ENCODE measurements at places on chromosomes 2 and 18. TPM values are rescaled to one million over a fixed set of nuclear protein-coding genes. Genes with fewer than 3 reads are reported as not detected.

- no peak for DNase-seq
These were observed 659.3 kb upstream of the FANCL start for GRCh38 chr2:58900246-58901027.

Gene CMPK2
- total RNA-seq: 6.6 TPM

DNA sequence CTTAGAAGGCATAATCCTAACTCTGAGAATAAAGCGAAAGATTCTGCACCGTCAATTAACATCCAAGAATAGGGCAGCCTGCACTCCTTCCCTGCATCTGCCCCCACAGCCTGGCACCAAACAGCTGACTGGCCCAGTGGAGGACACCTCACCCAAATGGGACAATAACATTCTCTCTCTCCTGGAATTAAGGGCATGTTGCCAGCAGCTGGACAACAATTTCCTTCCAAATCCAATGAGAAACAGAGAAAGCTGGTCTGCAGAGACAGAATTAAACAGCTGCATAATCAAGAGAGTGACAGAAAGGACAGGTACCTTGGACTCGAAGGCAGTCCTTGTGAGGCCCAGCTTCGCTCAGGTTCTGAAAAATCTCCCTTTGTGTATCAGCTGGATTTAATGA, 15.0 kb downstream of the COX7A2L start:
- DNase-seq: no peak

- no peak for DNase-seq
These were observed 103.8 kb upstream of the SMIM21 start for GRCh38 chr18:75531212-75531850.

- no peak for DNase-seq
These were observed 94.4 kb upstream of the MEIS1 start for GRCh38 chr2:66340521-66340920.

GRCh38 chr2:63053889-63054602, 3.4 kb downstream of the OTX1 start:
- no peak for DNase-seq

Gene SLC5A7
- not detected for total RNA-seq

- DNase-seq: no peak
These were observed 251.7 kb upstream of the PXDN start for GRCh38 chr2:1995987-1996386.

DNA sequence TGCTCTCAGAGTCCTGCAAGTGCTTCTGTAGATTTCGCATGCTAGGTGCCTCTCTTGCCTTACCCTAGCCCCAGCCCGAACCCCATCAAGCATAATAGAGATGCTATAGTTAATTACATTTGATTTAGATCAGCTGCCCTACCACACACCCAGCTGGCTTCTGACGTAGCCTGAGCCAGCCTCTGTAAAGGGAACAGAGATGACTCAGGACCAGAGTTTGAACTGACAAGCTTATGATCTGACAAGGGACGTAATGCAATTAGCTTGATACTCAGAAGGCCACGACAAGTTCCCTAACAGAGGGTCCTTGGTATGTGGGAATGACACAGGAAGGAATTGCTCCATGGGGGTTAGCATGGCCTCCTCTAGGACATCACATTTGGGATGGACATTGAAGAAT, 126.6 kb downstream of the LRATD1 start:
- no peak for DNase-seq

- DNase-seq: no peak
These were observed 61.6 kb downstream of the BMP10 start for GRCh38 chr2:68809324-68810240.

DNA sequence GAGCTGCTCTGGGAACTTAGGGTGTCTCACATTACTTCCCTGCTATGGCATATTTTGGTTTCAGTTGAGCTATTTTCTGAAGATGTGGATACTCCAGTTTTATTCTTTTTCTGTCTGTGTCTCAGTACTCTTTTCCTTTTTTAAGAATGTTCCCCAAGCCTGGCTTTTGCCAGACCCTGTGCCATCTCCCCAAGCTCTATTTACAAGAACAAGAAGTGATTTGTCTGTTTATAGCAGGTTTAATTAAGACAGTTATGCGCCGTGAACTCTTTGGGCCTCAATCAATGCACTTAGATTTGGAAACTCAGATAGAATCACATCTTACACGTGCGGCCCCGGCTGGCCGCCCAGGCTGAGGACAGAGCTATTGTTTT, 8.9 kb upstream of the SATB2 start:
- DNase-seq: no peak

Gene EGR4
- not detected for total RNA-seq
